T-helper 2 cell treated with Interferon-gamma antibody and Interleukin-4, amounts not matched to agents 100 ng/mL and 5 ng/mL, for 36 hours (primary cell): ENCODE measurements at places on chromosomes 1 and 21. TPM values are rescaled to one million over a fixed set of nuclear protein-coding genes. Genes with fewer than 3 reads are reported as not detected.

The S100A16 gene
- not detected in 2 replicates for total RNA-seq

The PEAR1 gene
- 0.09 TPM in 2 replicates for total RNA-seq

The C21orf91 gene
- 45.6 and 48.1 TPM in 2 replicates for total RNA-seq

The FASLG gene
- total RNA-seq, result 3.2 and 3.7 TPM in 2 replicates

The LCE2C gene
- total RNA-seq, result not detected in 2 replicates

The TSACC gene
- total RNA-seq, result 0.50 TPM in 1 of 2 replicates, not detected in the other

The PRKCZ gene
- 3.5 and 3.9 TPM in 2 replicates for total RNA-seq

The C1orf141 gene
- total RNA-seq, result not detected in 2 replicates

The MSH4 gene
- 0.34 and 0.43 TPM in 2 replicates for total RNA-seq

The SLC9A1 gene
- 24.6 and 25.4 TPM in 2 replicates for total RNA-seq

The RUNX3 gene
- total RNA-seq, result 93.0 and 98.8 TPM in 2 replicates

The THEM5 gene
- not detected in 2 replicates for total RNA-seq

The SLC1A7 gene
- not detected in 2 replicates for total RNA-seq

The CAMK2N1 gene
- total RNA-seq, result 0.50 and 0.91 TPM in 2 replicates

The NAV1 gene
- total RNA-seq, result 1.8 and 2.3 TPM in 2 replicates

The TMEM200B gene
- not detected in 2 replicates for total RNA-seq

The ODR4 gene
- 15.0 and 16.8 TPM in 2 replicates for total RNA-seq

The S100A7A gene
- total RNA-seq, result not detected in 2 replicates

The B3GALT2 gene
- total RNA-seq, result 0.50 and 0.80 TPM in 2 replicates

The CCDC185 gene
- not detected in 2 replicates for total RNA-seq

The ASCL5 gene
- not detected in 2 replicates for total RNA-seq

The PTPRC gene
- total RNA-seq, result 552 and 571 TPM in 2 replicates

The S100A3 gene
- not detected in 2 replicates for total RNA-seq

The CELA2A gene
- not detected in 2 replicates for total RNA-seq

The PTGFRN gene
- total RNA-seq, result 3.1 and 4.3 TPM in 2 replicates

The IGFN1 gene
- not detected in 2 replicates for total RNA-seq

The IRF6 gene
- not detected in 2 replicates for total RNA-seq

The LCE2B gene
- not detected in 2 replicates for total RNA-seq

The SLC22A15 gene
- 0.32 and 0.95 TPM in 2 replicates for total RNA-seq

The LCA5L gene
- total RNA-seq, result not detected in 2 replicates

The GPR52 gene
- 3.4 and 4.0 TPM in 2 replicates for total RNA-seq

The MX2 gene
- total RNA-seq, result 30.3 and 31.1 TPM in 2 replicates

The SYNC gene
- total RNA-seq, result not detected in 2 replicates

The OR2L5 gene
- not detected in 2 replicates for total RNA-seq

The MAP3K21 gene
- total RNA-seq, result 0.59 and 0.80 TPM in 2 replicates

The CELA3A gene
- not detected in 2 replicates for total RNA-seq

The VHLL gene
- 0.30 and 0.34 TPM in 2 replicates for total RNA-seq

The LIN28A gene
- total RNA-seq, result not detected in 2 replicates

The TMEM35B gene
- 19.6 and 20.7 TPM in 2 replicates for total RNA-seq

The MYBPH gene
- not detected in 2 replicates for total RNA-seq

The TLR5 gene
- total RNA-seq, result 0.61 and 0.86 TPM in 2 replicates

The ANKRD65 gene
- not detected in 2 replicates for total RNA-seq

The RNU1-3 gene
- total RNA-seq, result 2,343 and 2,397 TPM in 2 replicates

The KRTAP21-2 gene
- not detected in 2 replicates for total RNA-seq

The CD160 gene
- 0.25 TPM in 1 of 2 replicates, not detected in the other for total RNA-seq

The EFNA3 gene
- total RNA-seq, result 2.3 and 2.4 TPM in 2 replicates

The KRTAP19-1 gene
- not detected in 2 replicates for total RNA-seq

The CRTC2 gene
- 82.9 and 86.6 TPM in 2 replicates for total RNA-seq

The MR1 gene
- total RNA-seq, result 28.7 and 29.8 TPM in 2 replicates

The CNTN2 gene
- total RNA-seq, result not detected in 2 replicates

The GPR161 gene
- 0.30 and 0.36 TPM in 2 replicates for total RNA-seq

The ADGRL4 gene
- total RNA-seq, result not detected in 2 replicates

The VWA5B1 gene
- not detected in 2 replicates for total RNA-seq

The DMRTA2 gene
- not detected in 2 replicates for total RNA-seq

The BRDT gene
- not detected in 2 replicates for total RNA-seq

The CYB561D1 gene
- total RNA-seq, result 16.6 and 18.3 TPM in 2 replicates

The CYP2J2 gene
- total RNA-seq, result 1.0 and 1.1 TPM in 2 replicates

The LRRC71 gene
- not detected in 2 replicates for total RNA-seq

The UQCRHL gene
- 1.4 and 1.9 TPM in 2 replicates for total RNA-seq
